ENCODE measurements at places on chromosomes 16 and 17. TPM values are rescaled to one million over a fixed set of nuclear protein-coding genes. Genes with fewer than 3 reads are reported as not detected.
A peak's percentile ranks its signal among the peaks of the same experiment; 100 is the strongest.

The ZSCAN10 gene
- total RNA-seq: not detected

The MYO15A gene
- 1.8 TPM for total RNA-seq

The SDR42E1 gene
- total RNA-seq: not detected

The SECTM1 gene
- 13.2 TPM for total RNA-seq

The PTX4 gene
- total RNA-seq: not detected

The DOC2A gene
- 9.7 TPM for total RNA-seq

The CAPNS2 gene
- 4.7 TPM for total RNA-seq

The KRT14 gene
- total RNA-seq: 0.19 TPM

DNA sequence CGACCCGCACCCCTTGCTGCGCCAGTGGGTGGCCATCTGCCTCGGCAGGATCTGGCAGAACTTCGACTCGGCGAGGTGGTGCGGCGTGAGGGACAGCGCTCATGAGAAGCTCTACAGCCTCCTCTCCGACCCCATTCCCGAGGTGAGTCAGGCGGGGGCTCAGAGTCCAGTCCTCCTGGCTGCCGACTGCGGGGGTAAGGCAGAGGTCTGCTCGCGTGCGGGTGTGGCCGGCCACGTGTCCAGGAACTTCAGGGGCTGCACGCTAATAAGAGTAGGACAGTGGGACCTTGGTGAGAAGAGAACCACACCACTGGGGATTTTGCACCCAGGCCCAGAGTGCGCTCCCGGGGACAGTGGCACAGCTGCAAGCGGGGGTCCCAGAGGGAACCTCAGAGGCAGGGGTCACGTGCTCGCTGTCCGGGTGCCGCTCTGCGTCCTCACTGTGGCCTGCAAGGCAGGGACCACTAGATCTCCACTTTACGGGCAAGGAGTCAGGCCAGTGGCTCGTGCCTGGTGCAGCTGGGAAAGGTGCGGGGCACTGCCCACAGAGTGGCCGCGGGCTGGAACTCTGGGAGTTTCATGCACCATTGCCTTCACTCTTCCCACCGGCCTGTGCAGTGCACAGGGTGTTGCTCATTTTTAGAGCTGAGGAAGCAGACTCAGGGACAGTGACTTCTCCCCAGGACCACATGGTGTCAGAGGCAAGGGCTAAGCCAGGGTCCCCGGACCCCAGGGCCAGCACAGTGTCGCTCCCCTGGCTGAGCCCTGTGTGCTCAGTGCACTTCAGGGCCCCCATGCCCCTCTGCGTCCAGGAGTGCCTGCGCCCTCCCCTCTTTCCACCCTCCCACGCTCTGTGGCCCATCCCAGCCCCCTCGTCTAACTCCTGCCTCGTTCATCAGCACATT, 107.6 kb upstream of the CHMP6 start:
- no peak for DNase-seq

DNA sequence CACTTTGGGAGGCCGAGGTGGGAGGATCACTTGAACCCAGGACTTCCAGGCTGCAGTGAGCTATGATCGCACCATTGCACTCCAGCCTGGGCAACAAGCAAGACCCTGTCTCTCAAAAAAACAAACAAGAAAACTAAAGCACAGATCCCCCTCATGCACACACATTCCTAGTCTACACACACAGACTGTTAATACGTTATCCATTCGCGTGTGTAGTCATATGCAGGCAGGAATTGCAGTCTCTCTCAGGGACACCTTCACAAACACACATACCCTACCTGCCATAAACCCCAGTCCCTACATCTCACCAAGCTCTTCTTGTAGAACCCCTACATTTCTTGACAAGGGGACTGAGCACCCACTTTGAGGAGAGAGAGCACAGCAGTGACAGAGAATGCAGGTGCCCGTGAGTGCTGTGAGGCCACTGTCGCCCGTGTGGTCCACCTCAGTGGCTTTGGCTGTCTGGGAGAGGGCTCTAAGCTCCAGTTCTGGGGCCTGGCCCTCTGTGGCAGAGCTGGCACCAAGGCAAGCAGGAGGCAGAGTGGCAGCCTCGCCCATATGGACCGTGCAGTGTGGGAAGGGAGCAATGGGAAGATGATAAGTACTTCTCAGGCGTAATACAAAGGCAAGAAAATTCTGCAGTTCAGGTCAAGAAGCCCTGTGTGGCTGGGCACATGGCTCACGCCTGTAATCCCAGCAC, 59.0 kb upstream of the RPH3AL start:
- no peak for DNase-seq

GRCh38 chr17:51261024-51261963, 948 bp downstream of the UTP18 start:
- no peak for DNase-seq

GRCh38 chr17:22277595-22277994, 585.3 kb downstream of the KCNJ18 start:
- peak; percentile 32 for DNase-seq

GRCh38 chr16:81902025-81902424, 109.2 kb downstream of the SDR42E1 start:
- no peak for DNase-seq

DNA sequence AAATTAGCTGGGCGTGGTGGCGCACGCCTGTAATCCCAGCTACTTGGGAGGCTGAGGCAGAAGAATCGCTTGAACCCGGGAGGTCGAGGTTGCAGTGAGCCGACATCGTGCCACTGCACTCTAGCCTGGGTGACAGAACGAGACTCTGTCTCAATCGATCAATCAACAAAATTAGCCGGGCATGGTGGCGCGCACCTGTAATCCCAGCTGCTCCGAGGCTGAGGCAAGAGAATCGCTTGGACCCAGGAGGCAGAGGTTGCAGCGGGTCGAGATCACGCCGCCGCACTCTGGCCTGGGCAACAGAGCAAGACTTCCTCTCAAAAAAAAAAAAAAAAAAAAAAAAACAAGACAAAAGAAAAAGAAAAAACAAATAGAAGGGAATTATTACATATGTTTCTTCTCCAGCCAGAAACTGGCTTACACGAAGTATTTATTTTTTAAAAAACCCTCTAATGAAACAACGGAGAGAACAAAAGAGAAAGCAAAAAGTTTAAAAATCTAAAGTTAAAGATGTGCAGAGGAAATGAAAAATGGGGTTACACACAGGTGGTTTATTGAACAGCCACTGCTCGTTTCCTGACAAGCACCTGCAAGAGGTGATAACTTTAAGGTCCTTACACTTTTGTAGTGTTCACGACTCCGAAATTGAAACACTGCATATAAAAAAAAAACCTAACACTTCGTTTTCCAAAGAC, 1.4 kb downstream of the SYNRG start:
- no peak for DNase-seq

- peak; percentile 75 for DNase-seq
Measured at GRCh38 chr17:38322156-38322779, 21.5 kb downstream of the GPR179 start.

GRCh38 chr17:6856051-6856450, 24.5 kb upstream of the TEKT1 start:
- no peak for DNase-seq

GRCh38 chr16:27951489-27952120, 111.9 kb downstream of the GSG1L start:
- no peak for DNase-seq

DNA sequence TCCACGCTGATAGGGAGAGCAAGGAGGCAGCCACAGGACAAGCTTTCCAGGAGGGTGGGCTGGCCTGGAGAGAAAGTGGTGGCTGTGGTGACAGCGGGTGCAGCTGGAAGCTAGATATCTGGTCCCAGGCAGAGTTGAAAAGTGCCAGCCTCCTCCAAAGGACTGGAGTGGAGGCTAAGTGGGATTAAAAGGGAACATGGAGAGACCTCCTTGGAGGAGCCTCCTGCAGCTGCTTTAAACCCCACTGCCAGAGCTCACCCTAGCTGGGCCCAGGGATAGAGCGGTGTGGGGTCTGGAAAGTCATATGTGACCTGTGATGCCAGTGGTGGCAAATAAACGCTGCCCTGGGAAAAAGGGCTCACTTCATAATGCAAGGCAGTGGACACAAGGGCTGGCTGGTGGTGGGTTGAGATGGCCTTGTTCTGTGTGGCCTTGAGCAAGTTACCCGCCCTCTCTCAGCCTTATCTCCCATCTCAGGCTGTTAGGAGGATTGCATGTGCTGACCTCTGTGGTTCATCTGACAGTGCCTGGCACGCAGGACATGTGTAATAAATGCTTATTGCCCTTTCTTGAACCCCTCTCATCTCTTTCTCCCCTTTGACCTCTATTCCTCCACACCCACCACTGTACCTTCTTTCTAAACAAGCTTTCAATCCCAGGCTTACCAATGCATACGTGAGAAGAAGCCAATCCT, 61.0 kb upstream of the LGALS9 start:
- no peak for DNase-seq

DNA sequence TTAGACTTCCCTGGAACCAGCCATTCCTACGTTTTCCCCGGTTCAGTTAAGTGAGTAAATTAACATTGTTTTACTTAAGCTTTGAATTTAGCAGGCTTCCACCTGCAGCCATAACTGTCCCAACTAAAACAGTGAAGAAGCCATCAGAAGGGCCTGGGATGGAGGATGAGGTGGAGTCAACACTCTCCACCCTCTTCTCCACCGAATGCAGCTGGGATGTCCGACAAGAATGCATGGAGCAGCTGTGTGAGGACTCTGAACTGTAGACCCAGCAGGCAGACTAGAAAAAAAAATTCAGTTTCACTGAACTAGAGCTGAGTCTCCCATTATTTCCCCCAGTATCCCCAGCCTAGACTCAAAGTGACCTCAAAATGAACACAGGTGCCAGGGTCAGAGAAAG, 114.8 kb downstream of the C16orf95 start:
- DNase-seq: no peak

DNA sequence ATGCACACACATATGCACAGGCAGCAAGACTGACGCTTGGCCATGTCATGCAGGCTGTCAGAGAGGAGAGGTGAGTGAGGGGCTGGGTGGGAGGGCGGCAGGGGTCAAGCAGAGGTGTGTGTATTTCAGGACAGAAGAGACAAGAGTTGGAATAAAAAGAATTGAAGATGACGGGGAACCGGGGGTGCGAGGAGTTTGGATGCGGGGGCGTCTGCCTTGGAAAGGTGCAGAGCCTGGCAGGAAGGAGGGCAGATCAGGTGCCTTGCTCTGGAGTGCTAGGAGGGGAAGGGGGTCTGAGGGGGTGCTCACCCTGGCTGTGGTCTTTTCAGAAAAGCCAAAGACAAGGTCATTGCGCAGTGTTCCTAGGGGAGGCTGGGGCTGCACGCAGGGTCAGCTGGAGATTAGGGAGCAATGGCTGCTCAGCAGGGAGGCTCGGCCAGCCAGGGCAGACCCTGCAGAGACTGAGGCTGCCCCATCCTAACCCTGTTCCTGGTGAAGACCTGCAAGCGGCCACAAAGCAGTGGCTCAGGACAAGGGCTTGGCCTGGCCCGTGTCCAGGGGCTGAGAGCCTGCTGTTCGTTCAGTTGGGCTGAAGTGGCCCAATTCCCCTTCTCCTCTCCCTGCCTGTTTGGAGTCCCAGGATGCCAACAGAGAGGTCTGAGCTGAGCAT, 23.7 kb upstream of the CBX4 start:
- DNase-seq: no peak

- DNase-seq: no peak
Measured at GRCh38 chr16:67814567-67814966, 7.9 kb downstream of the TSNAXIP1 start.

- no peak for DNase-seq
Measured at GRCh38 chr17:49406421-49407061, 8.1 kb downstream of the PHB1 start.

DNA sequence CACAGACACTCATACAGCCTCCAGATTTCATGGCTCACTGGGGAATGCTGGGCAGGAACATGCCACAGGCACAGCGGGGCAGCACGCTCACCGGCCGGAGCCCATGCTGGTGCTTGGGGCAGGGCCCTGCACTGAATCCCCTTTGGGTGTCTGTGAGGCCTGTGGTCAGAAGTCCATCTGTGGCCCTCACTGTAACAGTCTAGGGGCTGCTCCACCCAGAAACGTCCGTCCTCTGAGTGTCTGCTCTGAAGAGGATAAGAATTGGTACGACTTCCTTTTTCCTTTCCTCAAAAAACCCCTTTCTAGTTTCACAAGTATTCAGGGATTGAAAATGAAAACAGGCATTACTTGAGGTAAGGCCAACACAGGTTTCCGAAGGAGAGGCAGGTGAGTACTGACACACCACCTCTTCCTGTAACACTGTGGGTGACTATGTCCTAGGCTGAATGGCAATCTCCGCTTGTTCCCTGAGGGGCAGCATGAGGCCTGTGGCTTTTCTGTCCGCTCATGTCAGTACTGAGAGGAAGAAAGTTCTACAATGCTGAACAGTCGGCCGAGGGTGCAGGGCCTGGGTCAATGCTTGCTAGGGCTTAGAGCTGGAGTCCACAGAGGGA, 42.5 kb downstream of the TMEM11 start:
- peak; percentile 42 for DNase-seq
